ENCODE measurements at places on chromosomes 12 and 14. TPM values are rescaled to one million over a fixed set of nuclear protein-coding genes. Genes with fewer than 3 reads are reported as not detected.

The DTX1 gene
- 75.3 TPM for total RNA-seq

The TGFB3 gene
- total RNA-seq, result 3.1 TPM

The OR4K1 gene
- not detected for total RNA-seq

The NTS gene
- total RNA-seq, result not detected

The SLC6A13 gene
- total RNA-seq, result 0.38 TPM

The PTCSC3 gene
- not detected for total RNA-seq

The CCDC197 gene
- not detected for total RNA-seq

The CLEC4C gene
- total RNA-seq, result 0.44 TPM

The SLC17A8 gene
- total RNA-seq, result not detected

The CAPZA3 gene
- not detected for total RNA-seq

The SLC25A47 gene
- not detected for total RNA-seq

The SLCO1B1 gene
- total RNA-seq, result not detected

The MARCHF9 gene
- 58.2 TPM for total RNA-seq

The CARMIL3 gene
- total RNA-seq, result 3.9 TPM

The SMIM41 gene
- 0.24 TPM for total RNA-seq

The NTF3 gene
- total RNA-seq, result not detected

The TGM1 gene
- 6.5 TPM for total RNA-seq

The SCNN1A gene
- total RNA-seq, result not detected

The VRK1 gene
- total RNA-seq, result 30.2 TPM

The TUBA1B gene
- total RNA-seq, result 951 TPM

The KRT6A gene
- total RNA-seq, result not detected

The MIPOL1 gene
- total RNA-seq, result not detected

The TAS2R46 gene
- total RNA-seq, result 0.60 TPM

The EIF4B gene
- total RNA-seq, result 726 TPM

The INSM2 gene
- not detected for total RNA-seq

The HCFC2 gene
- total RNA-seq, result 7.4 TPM

The CDKN1B gene
- total RNA-seq, result 56.6 TPM

Measured in activated B cell treated with CpG ODN at 0.5 μM for 24 hours (primary cell).